HT1080 (cell line): ENCODE measurements at places on chromosomes 5 and 9. TPM values are rescaled to one million over a fixed set of nuclear protein-coding genes. Genes with fewer than 3 reads are reported as not detected.

GRCh38 chr9:127574072-127574993, 37.7 kb upstream of the STXBP1 start:
- peak; percentile 95 for DNase-seq

DNA sequence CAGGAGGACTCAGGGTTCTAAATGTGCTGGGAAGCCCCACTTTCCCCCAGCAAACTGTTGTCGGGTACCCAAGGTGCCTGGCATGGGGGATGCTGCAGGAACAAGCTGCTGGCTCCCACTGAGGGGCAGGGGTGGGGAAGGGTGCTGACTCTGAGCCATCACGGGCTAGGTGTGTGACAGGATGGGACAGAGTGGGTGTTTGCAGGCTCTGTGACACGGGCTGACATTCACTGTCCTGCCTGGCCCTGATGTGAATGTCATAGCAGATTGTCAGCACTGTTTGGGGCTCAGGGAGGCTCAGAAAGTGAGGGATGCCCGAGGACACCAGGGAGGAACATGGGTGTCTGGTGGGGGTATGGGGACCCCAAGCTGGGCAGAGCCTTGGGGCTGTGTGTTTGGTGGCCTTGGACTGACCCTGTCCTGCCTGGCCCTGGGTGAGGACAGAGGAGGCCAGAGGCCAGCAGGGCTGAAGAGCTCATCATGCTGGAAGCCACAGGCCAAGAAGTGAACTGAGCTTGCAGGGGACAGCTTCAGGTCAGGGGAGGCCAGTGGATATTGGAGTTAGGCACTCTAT, 20.6 kb downstream of the WNK2 start:
- no peak for DNase-seq

DNA sequence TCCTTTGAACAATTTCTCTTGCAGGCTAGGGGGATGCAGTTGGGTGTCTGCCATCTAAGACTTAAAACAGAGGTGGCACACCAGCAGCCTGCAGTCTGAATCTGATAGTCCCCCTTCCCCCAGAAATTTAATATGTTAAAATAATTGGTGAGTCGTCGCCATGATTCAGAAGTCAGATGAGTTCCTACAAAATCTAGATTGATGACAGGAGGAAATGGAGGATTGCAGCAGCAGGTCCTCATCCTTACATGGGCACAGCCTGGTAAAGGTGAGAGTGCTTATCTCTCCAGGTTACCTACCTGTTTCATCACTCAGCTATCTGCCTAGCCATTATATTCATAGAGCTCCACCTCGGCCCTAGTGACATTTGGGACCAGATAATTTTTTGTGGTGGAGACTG, 112.3 kb downstream of the PCSK1 start:
- peak; percentile 59 for DNase-seq

DNA sequence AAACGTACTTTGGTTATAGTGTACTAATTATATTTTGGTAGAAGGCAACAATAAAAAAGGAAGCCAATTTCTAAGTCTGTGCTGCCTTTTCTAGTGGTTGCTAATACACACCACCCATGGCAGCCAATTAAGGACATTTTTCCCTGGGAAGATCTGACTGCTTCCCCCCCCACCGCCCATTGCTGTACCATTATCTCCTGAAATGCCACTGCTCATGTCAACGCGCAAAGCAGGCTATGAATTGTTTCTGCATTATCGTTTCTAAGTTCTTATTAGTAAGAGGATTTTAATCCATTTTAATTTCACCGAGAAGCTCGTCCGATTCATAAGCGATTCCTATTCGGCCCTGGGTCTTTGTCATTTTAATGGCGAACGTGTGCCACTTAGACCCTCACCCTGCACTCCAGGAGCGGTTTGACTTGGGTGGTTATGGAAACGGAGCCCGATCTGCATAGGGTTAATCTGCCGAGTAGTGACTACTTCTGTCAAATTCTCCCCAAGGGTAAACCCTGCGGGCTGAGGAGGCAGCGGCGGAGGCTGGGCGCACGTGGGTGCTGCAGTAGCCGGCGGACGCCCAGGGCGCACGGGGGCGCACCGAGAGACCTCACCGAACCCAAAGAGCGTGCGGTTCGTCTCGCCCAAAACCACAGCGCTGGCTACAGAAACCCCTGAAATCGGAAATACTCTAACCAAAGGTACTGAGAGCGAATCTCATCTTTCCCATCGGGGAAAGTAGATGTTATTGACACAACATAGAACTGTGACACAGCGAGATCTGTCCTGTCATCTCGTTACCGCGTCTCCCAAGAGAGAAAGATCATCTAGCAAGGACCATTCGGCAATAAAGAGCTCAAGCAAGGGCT, 55.8 kb upstream of the SHC3 start:
- no peak for DNase-seq

GRCh38 chr5:55864606-55865541, 13.7 kb downstream of the IL31RA start:
- DNase-seq, result no peak

DNA sequence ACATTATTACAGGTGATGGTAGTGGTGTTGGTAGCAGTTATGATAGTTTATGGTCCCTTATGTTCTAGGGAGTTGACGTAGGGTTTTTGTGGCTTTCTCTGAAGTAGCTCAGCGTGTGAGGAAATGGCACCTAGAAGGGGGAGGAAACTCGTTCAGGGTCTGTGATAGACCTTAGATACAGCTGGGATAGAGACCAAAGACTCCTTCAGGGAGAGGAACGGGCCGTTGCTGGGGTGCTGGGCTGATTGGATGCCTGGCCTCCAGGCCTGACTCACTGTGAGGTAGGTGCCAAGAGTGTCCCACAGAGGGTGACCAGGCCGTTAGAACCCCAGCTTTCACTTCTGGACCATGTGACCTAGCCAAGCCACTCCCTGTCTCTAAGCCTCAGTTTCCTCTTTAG, 96.6 kb downstream of the DAB2IP start:
- no peak for DNase-seq

DNA sequence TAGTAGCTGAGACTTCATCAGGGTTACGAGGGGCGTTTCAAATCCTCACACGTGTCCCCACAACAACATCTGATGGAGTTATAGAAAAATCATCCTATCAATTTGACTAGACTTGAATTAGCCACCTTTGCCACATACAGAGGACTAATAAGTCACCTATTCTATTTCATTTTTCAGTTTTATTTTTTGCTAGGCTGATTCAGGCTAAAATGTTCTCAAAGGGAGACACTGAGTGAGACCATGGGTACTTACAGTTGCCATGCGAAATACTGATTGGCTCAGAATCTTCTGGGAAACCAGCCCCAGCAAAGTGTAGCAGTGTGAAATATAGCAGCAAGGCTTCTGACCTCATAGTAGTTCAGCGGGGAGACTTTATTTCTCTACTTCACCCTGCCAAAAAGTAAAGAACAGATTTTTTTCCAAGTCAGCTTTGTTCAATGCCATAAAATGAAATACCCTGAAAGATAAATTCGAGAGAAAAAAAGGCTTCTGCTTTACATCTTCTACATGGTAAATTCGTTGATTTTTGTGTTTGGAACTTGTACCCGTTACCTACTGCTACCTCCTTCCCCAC, 69.9 kb downstream of the SEMA6A start:
- no peak for DNase-seq

- DNase-seq, result no peak
These were observed 40.8 kb upstream of the GABRG2 start for GRCh38 chr5:162026803-162027202.

DNA sequence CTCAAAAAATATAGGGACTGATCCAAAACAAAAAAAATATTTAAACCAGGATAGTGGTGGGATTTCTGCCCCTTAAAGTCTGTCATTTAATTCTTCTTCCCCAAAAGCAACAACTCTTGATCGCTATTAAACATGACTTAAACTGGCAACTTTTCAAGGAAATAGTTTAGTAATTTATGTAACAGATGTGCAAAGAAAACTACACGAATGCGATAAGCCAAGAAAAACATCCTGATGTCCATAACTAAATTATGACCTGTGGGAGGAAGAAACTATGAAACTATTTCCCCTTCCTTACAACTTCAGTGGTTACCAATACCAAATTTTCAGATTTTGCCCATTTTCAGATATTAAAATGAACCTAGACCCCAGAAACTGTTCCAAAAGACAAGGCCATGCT, 31.5 kb downstream of the CLINT1 start:
- no peak for DNase-seq

GRCh38 chr9:34387239-34387638, 10.5 kb upstream of the MYORG start:
- DNase-seq, result no peak

GRCh38 chr5:78544561-78545201, 103.9 kb downstream of the LHFPL2 start:
- DNase-seq, result peak; percentile 24

GRCh38 chr9:120693700-120694008, 20.6 kb downstream of the MEGF9 start:
- no peak for DNase-seq

DNA sequence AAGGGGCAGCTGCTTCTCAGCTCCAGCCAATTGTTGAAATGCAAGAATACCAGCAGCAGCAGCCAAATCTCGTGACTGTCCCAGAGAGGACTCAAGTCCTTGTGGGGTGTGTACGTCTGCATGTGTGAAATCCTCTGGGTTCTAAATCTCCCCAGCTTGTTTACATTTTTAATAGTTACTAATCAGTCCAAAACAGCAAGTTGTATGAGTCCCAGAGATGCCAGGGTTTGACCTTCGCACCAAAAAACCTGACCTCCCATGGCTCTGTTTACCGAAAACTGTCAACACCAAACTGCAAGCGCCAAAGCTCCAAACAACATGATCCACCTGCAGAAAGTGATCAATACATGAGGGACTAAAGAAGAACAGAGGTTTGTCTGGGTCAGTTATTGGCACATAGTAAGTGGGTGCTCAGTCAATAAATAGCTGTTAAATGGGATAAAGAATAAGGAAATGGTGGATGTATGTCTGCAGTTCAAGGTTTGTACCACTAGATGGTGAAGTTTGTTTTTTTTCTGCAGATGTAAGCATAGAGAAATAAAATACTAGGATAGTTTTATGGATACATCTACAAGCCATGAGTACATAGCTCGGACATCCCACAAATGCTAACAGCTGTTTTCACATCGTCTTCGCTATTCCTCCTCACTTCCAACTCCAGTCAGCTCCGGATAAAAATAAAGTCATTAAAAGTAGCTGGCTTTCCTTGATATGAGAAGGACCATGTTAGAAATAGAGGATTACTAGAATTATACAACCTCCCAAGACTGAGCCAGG, 85.3 kb upstream of the ADRB2 start:
- DNase-seq, result peak; percentile 76

DNA sequence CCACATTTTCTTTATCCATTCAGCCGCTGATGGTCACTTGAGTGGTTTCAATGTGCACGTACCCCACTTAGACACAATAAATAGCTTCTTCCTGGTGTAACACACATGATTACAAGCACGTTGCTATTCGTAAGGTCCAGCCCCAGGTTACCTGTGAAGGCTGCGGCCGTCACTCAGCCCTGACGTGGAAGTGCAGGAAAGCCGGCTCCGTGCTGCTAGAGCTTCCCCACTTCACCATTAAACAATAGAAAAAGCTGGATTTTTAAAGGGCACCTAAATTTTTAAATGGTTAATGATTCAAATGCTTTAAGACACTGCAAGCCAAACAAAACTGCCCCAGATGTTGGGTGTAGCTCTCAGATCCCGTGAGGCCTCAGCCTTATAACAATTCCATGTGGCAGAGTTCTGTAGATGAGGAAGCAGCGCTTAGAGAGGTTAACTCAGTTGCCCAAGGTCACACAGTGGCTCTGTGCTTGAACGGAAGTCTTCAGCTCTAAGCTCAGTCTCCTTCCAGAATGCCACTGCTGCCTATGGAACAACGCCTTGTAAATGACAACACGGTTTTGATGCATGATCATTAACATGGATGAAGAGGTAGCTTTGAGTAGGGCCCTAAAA, 125.7 kb downstream of the COL23A1 start:
- no peak for DNase-seq

DNA sequence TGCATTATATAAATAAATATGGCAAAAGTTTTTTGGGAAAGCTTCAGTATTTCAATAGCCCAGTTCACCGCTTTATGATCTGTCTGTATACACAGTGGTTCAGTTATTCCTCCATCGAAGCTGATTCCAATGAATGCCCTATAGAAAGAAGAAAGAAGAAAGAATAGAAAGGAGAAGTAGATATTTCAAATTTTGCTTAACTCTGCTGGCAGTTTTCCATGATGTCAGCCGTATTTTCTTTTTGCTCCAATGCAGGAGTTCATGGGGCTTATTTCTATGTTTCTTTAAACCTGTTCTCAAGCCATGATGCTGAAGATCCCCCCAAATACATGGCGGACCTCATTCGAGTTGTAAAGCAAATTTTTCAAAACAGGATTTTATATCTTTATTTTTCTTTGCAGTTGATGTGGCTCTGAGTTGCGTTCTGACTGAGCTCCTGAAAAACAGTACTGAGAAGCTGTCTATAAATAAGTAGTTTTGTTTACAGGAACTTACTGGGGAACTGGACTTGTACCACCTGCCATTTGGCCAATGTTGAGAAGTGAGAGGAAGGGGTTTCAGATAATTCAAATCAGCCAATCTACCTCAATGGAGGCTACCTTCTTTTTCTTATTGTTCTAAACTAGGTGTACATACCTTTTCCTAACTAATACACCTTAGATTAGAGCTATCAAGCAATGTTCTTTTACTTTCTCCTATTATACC, 418.5 kb upstream of the MEF2C start:
- no peak for DNase-seq

DNA sequence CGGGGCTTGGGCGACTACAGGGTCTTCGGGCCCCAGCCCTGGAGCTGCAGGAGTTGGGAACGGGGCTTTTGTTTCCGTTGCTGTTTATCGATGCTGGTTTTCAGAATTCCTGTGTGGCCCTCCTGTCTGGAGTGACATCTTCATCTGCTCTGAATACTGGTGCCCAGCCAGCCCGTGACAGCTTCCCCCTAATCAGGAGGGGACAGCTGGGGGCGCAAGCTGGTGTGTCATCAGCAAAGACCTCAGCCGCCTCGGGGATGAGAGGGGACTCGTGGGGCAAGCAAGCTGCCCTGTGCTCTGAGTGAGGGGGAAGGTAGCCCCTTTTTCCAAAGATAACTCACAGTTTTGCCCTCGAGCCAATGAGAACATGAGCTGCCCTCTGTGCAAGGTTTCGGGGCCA, 110.7 kb downstream of the RXRA start:
- DNase-seq, result no peak

The ANKDD1B gene
- 0.03 TPM in 1 of 2 replicates, not detected in the other for total RNA-seq

The PCDHGC4 gene
- 0.14 and 0.33 TPM in 2 replicates for total RNA-seq

The AGXT2 gene
- not detected in 2 replicates for total RNA-seq

The ZNF354B gene
- 4.3 and 6.1 TPM in 2 replicates for total RNA-seq

The SLC12A7 gene
- 2.2 and 2.4 TPM in 2 replicates for total RNA-seq

The CENPH gene
- 43.9 and 50.4 TPM in 2 replicates for total RNA-seq

The PLAC8L1 gene
- total RNA-seq, result not detected in 2 replicates

The FBP1 gene
- total RNA-seq, result not detected in 2 replicates

The DMRT3 gene
- not detected in 2 replicates for total RNA-seq

The PDE6A gene
- total RNA-seq, result not detected in 2 replicates
